ENCODE measurements at places on chromosomes 3 and 15.
A peak's percentile ranks its signal among the peaks of the same experiment; 100 is the strongest.

DNA sequence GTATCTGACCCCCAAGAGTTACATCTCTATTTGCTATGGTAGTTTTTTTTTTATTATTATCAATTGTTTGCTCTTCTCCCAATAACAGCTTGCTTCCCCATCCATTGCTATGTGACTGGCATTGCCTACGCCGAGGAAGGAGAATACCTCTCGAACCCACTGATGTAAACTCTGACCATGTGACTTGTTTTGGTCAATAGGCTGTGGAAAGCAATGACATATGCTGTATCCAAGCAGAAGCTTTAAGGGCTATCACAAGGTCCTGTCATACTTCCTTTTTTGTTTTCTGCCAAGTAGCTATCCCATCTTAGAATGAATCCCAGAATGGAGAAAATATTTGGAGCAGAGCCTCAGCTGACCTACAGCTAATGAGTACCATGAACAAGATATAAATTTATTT, 111.0 kb upstream of the FRMD4B start:
- no peak for DNase-seq

DNA sequence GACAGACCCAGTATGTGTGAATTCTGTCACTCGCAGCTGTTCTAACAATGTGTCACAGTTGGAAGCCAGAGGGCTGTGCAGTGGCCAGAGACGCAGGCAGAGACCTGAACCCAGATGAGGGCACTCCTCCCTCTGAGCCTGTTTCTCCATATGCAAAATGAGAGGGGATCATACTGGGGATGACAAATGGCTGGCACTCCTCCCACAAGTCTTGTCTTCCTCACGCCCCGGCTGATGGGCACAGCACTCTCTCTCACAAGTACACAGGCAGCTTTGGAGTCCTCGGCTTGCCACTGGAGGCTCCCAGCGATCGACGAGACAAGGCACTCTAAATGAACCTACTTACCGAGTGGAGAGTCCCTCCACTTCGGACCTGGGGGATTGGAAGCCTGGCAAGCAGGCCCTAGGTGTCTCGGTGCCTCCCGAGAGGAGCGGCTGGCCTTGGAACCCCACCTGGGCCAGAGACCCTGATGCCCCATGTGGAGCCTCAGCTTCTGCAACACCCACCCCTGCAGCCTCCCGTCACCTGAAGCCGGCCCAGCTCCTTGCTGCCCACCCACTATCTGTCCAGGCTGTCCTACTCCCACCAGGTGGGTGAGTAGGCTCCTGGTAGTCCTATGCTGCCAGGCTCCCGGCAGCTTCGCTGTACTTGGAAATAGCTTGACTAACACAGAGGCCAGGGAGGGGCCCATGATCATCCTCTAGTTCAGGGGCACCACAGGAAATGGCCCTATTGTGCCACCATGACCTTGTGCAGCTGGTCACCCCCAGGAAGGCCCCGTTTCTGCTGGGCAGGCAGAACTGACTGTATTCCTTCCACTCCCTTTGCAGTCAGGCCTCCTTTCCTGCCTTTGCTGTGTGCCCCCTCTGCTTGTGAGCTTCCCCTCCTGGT, 65.0 kb upstream of the IQSEC1 start:
- DNase-seq, result no peak

- no peak for DNase-seq
Measured at GRCh38 chr3:15629860-15630597, 28.5 kb downstream of the BTD start.

DNA sequence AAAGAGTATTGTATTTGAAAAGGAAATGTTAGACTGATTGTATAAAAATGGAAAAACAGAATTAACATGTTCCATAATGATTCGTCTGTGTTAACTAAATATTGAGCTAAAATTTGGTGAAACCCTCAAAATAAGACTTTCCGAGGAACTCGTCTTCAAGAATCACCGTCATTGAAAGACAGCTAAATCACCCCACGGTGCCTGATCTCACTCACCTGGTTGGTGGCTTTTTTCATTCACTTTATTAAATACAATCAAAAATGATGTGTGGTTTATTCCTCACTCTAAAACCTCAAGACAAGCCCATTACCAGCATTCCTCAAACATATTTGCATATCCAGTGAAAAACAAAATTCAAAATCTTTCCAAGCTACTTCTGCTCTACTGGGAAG, 153.9 kb downstream of the FOXP1 start:
- DNase-seq, result no peak

DNA sequence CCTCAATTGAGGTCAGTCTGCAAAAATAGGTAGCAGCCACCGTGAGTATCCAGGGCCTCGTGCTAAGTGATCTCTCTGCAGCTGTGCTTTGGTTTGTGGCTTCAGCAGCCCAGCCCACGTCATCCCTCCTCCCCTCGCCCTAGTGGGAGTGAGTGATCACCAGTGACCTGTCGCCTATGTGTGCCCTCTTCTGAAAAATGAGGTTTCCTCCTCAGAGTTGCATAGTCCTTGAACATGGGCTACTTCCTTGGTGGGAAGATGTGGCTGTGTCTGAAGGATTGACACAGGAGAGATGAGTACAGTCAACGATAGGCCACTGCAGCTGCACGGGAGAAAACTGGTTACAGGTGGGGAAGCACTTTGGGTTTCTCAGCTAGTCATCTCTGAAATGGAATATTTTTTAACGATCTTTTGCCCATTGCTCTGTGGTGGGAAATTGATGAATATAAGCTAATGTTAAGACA, 144.8 kb upstream of the BHLHE40 start:
- DNase-seq, result peak; percentile 40

GRCh38 chr15:44066211-44066827, 128.8 kb downstream of the FRMD5 start:
- peak; percentile 37 for DNase-seq

GRCh38 chr15:101669744-101670143, 17.6 kb upstream of the TM2D3 start:
- no peak for DNase-seq

DNA sequence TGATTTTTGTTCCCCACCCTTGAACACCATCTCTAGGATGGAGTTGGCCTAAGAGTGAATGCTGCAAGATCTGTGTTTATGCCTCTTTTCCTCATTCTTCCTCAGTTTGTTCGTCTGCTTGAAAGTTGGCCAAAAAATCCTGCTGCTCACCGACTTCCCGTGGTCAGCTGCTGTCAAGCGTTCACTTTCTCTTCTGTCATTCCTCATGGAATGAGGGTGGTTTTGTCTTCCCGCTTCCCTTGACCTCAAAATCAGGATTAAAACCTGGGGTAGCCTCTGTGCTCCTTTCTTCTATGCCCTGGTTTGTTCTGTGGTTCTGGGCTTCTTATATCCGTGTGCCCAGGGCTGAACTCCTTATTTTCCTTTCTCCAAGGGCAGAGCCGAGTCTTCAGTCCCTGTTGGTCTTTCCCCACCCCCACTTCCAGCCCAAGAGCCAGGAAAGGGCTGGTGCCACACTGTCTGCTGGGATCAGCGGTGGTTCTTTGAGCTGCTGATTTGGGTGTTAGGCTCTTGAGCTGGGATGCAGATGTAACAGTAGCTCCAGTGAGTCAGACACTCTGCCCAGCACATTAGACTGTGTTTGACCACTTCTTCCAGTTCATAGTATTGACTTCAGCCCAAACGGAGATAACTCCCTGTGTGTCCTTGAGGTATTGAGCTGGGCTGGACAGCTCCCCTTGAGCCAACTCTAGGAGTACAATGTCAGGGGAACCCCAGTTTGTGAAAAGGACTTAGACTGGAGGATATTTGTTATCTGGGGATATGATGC, 2.3 kb downstream of the SERF2 start:
- no peak for DNase-seq

GRCh38 chr15:41852736-41853590, 14.3 kb downstream of the PLA2G4B start:
- no peak for DNase-seq

DNA sequence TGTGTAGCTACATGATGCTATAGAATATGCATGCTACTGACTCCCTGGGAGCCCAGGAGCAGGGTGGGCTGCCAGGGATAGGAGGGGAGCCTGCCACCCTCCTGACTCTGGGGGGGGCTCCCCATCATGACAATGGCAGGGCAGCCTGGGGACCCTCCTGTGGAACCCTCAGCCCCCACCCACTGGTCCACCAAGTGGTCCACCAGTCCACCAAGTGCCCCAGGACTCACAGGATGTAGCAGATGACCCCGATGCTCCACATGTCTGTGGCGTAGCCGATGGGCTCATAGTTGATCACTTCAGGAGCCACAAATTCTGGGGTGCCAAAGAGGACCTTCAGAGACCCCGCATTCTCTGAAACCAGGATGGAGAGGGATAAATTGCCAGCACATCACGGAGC, 53.0 kb upstream of the HACD2 start:
- no peak for DNase-seq

DNA sequence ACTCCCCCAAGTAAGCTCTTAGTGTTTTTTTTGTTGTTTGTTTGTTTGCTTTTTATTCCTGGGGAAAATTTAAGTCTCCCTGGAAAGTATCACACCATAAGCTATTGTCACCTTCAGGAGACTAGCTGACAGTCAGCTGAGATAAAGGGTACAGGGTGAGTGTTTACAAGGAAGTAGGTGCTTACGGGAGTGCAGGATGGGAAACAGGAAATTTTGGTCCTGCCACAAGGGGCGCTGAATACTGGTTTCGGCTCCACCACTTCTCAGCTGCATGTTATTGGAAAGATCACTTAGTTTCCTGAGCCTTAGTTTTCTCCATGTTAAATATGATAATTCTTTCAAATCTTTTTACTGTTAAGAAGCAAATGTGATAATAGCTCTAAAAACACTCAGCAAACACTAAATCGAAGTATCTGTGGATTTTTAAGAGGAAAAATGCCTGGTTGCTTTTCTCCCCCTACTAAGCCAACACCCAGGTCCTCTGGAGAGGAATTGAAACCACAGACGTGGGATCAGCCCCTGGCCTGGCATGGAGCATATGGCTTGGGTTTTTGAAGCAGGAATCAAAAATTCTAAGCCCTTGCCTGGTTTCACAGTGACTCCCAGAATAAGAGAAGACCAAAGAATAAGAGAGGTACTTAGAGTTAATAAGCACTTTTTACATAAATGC, 90.7 kb downstream of the SCN11A start:
- DNase-seq, result no peak

- DNase-seq, result no peak
Measured at GRCh38 chr3:133756716-133757694, 10.8 kb downstream of the TF start.

DNA sequence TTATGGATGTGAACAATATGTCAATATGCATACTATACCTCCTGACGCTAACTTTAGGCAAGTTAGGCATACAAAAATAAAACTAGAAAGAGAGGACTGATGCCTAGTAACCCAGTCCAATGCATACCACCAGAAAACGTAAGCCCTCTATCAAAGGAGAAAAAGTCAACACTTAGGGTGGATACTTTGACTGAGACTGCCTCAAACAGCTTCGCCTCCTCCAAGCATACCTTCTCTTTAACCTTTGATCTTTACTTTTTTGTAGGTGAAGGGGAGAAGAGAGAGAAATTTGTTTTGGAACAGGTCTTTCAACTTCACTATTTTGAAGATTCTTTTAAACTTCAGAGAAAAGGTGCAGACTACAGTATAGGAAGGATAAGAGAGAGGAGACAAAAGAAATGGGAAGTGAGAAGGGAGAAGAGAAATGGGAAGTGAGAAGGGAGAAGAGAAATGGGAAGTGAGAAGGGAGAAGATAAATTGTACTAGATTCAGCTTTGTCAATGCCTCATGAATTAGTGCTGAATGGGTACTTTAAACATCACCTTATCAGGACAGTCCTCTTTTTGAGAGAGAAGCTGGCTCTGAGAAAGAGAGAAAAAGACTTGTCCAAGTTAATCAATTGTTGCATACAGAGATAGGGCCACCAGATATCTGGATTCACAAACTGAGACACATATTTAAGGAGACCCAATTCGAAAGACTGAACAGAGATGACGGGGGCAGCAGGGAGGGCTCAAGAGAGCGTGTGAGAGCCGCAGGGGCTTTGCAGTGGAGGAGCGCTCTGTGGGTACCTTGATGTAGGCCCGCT, 1.0 kb downstream of the P3H2 start:
- DNase-seq, result no peak

DNA sequence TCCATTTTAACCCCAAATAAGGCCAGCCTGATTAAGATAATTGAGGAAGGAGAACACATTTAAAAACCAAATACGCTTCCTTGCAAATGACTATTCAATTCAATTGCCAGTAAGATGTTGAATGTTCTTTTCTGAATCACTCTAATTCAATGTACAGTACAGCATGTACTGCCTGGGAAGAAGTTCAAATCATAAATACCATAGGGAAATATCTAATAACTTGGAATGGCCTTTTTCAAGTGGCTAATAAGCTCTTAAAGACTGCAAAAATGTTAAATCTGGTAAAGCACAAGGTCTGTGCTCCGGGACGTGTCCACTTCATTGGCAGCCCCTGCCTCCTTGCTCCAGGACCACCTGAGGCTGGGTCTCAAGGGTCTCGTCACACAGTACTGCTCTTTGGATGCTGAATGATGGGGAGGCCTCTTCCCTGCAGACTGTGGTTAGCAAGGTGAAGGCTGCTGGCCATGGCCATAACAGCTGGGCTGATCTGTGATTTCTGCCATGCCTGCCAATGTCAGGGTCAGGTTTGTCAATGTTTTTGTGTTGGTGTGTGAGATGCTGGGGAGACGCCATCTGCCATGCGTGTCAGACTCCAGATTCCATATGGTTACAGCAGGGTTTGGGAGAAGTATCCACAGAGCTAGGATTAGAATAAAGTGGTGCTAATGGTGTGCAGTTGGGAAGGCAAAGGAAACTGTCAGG, 300.5 kb downstream of the ADAMTS17 start:
- DNase-seq, result no peak

DNA sequence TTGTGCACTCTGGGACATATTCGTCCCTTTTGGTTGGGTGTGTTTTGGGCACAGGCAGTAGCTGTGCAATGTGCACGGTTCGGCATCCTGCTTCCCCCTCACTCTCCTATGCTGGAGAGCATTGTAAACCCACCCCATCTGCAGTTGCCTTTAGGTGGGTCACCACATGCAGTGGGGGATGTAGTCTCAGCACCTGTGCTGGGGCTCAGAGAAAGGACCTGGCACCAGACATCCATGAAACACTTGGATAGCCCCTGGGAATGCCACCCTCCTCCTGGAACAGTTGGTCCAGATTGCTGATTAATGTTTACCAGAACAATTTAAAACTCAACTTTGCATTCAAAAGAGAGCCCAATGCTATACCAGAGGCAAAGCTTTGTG, 123.9 kb upstream of the MEF2A start:
- no peak for DNase-seq

DNA sequence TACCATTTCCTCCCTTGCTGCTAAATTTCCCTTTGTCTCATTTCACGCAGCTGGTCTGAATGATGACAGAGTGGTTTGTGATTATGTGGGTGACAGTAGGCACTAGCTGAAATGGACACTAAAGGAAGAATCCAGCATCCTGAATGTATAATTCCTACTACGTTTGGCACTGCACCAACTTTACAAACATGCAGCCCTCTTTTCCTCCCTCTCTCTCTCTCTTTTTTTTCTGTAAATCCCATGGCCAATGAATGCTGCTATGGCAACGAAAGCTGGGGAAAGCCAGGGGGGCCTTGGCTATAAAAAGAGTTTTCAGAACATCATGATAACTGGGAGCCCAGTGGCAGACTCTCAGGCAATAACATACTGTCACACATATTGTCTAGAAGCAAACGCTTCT, 367.2 kb upstream of the AGTR1 start:
- DNase-seq, result no peak
